Foreskin keratinocyte (primary cell): ENCODE measurements at places on chromosomes 3 and 15. TPM values are rescaled to one million over a fixed set of nuclear protein-coding genes. Genes with fewer than 3 reads are reported as not detected.

DNA sequence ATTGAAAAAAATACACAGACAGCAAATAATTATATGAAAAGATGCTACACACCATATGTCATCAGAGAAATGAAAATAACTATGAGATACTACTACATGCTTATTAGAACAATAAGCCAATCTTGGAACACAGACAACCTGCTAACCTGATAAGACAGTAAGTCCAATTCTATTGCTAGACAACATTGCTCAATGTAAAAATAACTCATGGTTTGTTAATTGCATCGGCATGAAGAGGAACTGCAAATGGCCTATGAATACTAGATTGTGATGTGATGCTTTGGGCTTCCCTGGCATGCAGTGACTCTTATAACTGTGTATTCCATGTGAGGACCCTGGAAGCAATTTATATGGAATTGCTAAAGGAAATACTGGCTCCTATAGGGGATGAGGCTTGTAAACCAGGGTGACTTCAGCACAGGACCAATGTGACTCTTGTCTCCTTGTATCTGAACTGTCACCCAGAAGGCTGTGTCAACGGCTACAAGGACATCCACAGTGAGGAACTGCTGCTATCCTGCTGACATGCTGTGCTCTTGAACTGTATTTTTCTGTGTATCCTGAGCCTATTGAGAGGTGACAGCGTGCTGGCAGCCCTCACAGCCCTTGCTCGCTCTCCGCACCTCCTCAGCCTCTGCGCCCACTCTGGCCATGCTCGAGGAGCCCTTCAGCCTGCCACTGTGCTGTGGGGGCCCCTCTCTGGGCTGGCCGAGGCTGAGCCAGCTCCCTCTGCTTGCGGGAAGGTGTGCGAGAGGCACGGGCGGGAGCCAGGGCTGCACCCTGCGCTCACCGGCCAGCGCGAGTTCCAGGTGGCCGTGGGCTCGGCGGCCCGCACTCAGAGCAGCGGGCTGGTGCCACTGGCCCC lies 385.7 kb downstream of the CNTN4 start:
- DNase-seq = no peak

GRCh38 chr15:80997692-80998091 lies 3.0 kb upstream of the TLNRD1 start:
- DNase-seq = no peak

The FBXL22 gene
- 0.03 and 0.21 TPM in 2 replicates for total RNA-seq

The SLC25A26 gene
- 18.9 and 21.0 TPM in 2 replicates for total RNA-seq

The IGF2BP2 gene
- total RNA-seq = 149 and 165 TPM in 2 replicates

The REC114 gene
- not detected in 2 replicates for total RNA-seq
